ENCODE measurements at places on chromosomes 1 and 21.

- peak; percentile 69 for DNase-seq
These were observed 103.4 kb downstream of the VPS13D start for GRCh38 chr1:12333036-12333785.

DNA sequence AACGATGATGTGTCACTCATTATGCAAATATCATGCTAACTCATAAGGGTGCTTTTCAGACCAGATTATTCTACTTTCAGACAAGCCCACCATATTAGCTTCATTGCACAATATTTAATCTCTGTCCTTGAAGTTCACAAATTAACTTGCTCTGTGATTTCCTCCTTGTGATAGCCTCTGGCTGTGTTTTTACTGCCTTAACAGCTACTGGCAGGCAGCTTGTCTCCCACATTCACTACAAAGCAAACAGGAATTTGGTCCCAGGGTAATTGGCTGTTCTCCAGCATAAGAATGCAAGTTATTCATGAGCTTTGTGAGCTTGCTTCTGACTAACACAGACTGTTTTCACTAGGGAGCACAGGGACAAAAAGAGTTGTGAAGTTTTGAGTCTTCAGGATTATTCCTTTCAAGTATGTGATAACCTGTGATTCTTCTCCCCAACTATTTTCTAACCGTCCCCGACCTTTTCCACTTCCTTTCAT is 87.9 kb upstream of the HMCN1 start:
- DNase-seq = peak; percentile 99

DNA sequence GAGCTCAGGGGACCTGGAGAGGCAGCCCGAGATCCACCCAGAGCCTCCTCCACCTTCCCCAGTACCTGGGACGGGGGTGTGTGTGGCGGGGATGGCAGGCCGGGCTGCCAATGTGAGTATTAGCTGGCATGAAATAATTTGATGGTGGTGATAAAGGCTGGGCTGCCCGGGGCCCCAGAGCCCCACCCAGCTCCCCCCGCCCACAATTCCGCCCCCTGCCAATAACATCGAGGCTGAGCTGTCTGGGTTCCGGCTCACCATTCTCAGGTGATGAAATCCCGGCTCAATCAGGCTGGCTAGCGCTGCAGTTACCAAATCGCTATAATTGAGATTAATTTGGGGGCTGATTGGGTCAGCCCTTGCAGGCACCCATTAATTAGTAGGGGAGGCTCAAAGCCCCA is 103.8 kb upstream of the CASZ1 start:
- DNase-seq = no peak

GRCh38 chr1:152946248-152946647 is 758 bp upstream of the SPRR5 start:
- no peak for DNase-seq

DNA sequence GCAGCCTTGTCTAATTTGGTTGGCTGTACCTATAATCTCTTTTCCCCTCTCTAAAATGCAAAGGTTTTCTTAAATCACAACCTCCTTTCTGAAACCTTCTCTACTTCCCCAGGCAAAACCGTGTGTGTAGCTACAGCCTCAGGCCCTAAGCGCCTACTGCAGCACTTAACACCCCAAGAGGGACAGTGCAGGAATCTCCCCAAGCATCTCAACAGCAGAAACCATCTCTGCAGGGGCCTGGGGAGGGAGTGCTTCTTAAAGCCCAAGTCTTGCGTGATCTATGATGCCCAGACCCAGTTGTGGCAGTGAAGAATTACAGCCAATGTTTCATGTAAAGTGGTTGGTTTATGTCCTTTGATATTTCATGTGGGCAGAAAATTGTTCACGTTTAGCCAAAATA is 159.3 kb downstream of the DSCAM start:
- DNase-seq = no peak

DNA sequence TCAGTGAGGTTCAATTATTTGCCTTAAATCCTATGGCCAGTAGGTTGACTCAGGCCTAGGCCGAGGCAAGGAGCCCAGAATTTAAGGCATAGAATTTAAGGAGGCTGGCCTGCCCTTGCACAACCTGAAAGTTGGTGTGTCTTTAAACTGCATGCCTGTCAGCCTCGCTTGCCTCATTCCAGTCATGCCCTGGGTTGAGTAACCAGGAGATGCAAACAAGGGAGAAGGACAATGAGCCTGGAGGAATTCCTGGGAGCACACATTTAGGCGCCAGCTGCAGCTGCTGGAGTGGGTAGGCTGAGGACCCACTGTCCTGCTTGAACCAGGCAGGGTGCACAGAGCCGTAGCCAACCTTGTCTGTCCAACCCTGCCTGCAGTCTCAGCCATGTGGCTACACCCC is 11.7 kb downstream of the CD2 start:
- DNase-seq = peak; percentile 47

Measured in AG10803 (cell line).